ENCODE measurements at places on chromosomes 12 and 14.

GRCh38 chr14:99047441-99048031, 224.5 kb downstream of the BCL11B start:
- no peak for DNase-seq

DNA sequence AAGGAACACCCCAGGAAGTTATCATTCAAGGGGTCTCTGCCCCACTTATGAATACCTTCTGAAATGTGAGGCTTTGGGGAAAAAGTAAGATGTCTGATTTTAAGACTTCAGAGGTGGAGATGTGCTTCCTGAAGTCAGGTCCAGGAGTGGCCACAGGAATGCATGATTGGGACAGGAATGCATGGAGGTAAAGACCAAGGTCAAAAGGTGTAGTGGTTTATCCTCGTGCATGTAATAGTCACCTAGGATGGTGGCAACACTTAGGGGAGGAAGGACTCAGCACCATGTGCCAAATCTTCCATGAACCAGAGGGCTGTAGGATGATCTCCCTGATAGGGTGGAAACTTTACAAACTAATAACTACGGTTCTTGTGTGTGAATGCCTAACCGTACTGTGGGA, 217.3 kb downstream of the C12orf75 start:
- no peak for DNase-seq

GRCh38 chr12:57764662-57765002, 2.2 kb downstream of the CYP27B1 start:
- DNase-seq = no peak

DNA sequence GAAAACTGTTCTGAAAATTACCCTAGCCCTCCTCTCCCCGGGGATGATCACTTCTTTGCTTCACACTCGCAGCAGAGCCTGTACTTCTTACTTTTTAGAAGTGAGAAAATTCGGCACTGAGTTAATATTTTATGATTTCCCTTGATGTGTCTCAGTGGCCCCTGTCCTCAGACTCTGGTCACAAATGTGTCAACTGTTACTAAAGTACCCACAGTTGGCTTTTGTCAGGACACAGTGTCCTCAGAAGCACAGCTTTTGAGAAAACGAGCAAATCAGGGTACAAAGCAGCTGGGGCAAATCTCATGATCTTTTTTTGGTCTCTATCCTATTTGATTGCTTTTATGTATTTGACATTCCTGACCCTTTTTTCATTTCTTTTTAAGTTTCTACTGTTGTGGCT, 142.5 kb downstream of the SYNE2 start:
- no peak for DNase-seq

- DNase-seq = no peak
Observed at GRCh38 chr12:60468546-60468945, 872.7 kb downstream of the SLC16A7 start.

- no peak for DNase-seq
Observed at GRCh38 chr12:87280356-87280755, 748.8 kb downstream of the C12orf50 start.

DNA sequence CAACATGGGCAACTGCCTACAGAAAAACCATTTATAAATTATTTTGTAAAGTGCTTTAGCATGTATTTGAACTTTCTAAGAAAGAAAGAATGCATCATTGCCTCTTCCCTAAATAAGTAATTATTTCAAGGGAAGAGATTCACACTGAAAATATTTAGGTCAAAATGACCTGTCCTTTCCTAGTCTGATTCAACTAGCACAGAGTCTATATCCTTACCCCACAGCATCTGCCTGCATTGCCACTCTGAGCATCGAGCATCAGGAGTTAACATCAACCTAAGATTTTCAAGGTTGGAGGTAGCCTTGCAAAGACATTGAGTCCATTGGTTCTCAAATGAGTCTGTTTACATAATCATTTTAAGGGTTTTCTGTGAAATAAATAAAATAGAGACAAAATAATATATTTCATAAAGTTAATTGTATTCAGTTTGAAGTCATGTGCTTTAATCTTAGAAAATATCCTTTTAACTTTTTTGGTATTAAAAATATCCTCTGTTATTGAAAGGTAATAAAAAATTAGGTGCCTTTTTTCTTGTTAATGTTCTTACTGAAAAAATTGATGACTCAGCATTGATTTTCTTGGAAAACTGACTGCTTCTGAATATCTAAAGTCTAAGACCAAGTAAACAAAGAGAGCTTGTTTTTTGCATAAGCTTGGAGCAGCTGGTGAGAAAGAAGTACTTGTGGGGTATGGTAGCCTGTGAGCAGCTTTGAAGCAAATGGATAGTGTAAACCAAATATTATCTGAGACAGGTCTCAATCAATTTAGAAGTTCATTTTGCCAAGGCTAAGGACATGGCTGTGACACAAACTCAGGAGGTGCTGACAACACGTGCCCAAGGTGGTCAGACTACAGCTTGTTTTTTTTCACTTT, 269.0 kb upstream of the CLEC14A start:
- DNase-seq = no peak

DNA sequence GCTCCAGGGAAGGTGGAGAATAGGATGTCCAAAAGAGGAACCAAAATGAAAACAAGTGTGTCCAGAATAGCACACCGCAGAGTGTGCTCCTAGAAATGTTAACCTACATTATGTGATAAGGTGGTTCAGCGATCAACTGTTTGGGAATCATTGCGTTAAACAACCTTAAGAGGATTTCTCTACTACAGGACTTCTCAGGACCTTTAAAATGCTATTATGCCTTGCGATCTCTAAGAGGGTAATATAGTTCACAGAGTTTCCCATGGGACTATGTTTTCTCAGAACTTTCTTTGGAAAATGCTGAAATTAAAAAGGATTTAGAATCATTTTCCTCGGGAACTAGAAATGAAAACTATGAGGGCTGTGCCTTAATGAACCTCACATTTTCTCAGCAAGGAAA, 1.8 kb downstream of the GLT8D2 start:
- no peak for DNase-seq

DNA sequence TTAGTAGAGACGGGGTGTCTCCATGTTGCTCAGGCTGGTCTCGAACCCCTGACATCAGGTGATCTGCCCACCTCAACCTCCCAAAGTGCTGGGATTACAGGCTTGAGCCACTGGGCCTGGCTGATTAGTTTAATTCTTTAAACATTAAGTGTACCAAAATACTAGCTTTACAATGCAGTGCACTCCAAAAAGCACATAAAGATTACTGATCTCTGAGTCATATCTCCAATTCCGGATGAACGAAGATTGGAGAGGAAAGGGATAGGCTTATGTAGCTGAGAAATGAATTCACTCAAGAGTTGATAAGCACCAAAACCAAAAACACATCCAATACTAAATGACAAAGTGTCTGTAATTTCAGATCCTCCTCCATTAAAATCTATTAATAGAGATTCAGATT, 15.1 kb downstream of the NAV3 start:
- DNase-seq = no peak

All from activated gamma-delta T cell (primary cell).